ENCODE measurements at places on chromosomes 12 and 14. TPM values are rescaled to one million over a fixed set of nuclear protein-coding genes. Genes with fewer than 3 reads are reported as not detected.

DNA sequence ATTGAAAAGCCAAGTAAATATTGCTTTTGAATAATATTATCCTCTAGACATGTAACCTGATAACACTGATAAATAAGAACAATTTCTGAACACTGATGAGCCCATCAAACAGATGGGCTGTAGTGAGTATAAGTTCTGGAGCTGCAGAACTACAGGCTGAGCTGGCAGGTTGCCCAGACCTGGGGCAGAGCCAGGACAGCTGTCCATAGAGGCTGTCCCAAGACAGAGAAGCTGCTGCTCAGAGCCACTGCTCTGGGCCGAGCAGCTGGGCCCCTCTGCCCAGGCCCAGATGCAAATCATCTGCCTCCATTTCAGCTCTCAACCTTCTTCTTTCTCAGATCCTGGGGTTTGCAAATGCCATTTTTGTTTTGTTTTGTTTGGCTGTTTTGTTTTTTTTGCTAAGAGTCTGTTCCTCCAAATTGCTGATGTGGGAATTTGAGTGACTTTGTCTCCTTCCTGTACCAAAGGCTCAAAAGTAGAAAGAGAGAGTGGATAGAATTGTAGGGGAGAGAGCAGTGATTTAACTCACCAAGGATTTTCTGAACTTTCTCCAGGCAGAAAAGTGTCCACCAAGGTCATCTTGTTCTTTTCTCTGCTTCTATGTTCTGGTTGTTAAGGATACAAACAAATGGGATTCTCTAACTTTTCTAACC, 4.0 kb upstream of the TESPA1 start:
- H3K27ac ChIP-seq = no peak overlapping the region
- H3K27me3 ChIP-seq = no peaks in the 10 kb centered on the region
- DNase-seq = peak; percentile 71
- no peak overlapping the region for H3K4me3 ChIP-seq
- H3K36me3 ChIP-seq = no peaks in the 10 kb centered on the region
- no peaks in the 10 kb centered on the region for H3K4me1 ChIP-seq

GRCh38 chr14:103112400-103113243, 10.6 kb upstream of the TNFAIP2 start:
- no peak overlapping the region for H3K27ac ChIP-seq
- H3K36me3 ChIP-seq = no peaks in the 10 kb centered on the region
- H3K4me3 ChIP-seq = no peak overlapping the region
- no peaks in the 10 kb centered on the region for H3K27me3 ChIP-seq
- no peak for DNase-seq

DNA sequence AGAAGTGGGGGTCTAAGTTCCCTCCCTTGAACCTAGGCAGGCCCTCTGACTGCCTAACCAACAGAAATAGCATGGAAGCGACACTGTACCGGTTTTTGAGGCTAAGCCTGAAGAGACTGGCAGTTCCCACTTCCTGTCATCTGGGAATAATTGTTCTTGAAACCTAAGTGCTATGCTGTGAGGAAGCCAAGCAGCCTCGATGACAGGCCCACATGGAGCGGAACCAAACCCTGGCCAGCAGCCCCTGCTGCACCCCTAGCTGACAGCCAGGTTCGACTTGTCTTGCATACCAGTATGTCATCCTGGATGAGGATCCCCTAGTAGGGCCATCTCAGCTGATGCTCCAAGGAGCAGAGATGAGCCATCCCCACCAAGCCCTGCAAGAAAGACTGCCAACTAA, 6.4 kb upstream of the GPR68 start:
- no peaks in the 10 kb centered on the region for H3K27me3 ChIP-seq
- H3K27ac ChIP-seq = no peak overlapping the region
- H3K36me3 ChIP-seq = no peaks in the 10 kb centered on the region
- no peak for DNase-seq

DNA sequence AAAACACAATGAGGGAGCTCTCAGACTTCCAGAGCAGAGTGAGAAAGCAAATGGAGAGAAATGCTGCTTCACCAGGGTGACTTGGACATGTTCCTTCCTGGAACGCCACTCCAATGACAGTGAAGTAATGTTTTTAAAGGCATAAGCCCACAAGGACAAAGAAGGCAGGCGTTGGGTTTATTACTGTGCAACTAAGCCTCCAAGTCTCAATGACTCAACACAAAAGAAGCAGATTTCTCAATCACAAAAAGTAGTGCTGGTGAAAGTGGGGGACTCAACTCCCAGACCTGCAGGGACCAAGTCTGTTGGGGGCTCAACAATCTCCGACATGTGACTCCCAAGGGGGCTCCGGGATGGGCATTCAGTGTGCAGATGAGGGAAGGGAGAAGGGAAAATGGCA, 505.2 kb downstream of the BCL11B start:
- H3K36me3 ChIP-seq = no peaks in the 10 kb centered on the region
- no peak overlapping the region for H3K4me3 ChIP-seq
- H3K4me1 ChIP-seq = no peaks in the 10 kb centered on the region
- DNase-seq = peak; percentile 5

GRCh38 chr12:49626836-49627235, 3.5 kb downstream of the PRPF40B start:
- no peak overlapping the region for H3K27ac ChIP-seq
- no peak overlapping the region for H3K4me3 ChIP-seq
- H3K27me3 ChIP-seq = no peaks in the 10 kb centered on the region
- no peak for DNase-seq

DNA sequence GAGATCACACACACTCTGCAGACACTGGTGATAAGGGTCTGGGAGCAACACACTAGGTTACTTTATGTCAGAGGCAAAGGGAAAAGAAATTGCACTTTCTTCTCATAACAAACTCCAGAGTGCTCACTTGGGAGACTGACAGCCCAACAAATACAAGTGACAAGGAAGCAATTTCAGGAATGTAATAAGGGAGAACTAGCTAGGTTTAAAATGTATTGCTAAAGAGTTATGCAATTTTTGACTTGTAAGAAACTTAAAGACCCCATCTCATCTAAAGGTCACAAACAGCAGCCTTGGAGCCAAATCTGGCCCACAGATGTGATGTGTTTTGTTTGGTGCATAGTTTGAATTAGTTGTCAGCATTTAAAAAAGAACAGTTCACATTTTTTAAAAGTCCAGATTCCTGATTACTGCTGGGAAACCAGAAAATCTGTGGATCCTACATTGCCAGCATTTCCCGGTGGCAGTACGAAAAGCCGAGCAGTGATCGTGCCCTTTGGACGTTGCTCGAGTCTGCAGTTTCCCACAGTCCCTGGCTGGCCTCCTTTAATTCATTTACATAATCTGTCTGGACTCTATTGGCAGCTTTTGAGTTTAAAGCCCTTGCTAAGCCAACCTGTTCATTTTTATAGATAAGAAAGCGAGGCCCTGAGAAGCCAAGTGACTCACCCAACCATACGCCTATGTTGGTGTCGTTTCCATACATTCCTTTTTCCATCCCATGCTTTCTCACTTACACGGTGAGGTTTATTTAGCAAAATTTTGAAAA, 42.0 kb upstream of the ETV6 start:
- no peak overlapping the region for H3K27ac ChIP-seq
- no peak for DNase-seq
- H3K36me3 ChIP-seq = no peaks in the 10 kb centered on the region
- H3K27me3 ChIP-seq = no peaks in the 10 kb centered on the region
- H3K4me3 ChIP-seq = no peak overlapping the region
- peaks cover 7% of the 10 kb centered on the region for H3K4me1 ChIP-seq

GRCh38 chr14:103186909-103187586, 63.8 kb downstream of the TNFAIP2 start:
- H3K4me1 ChIP-seq = peaks cover 7% of the 10 kb centered on the region
- H3K27ac ChIP-seq = no peak overlapping the region
- H3K27me3 ChIP-seq = peaks cover 15% of the 10 kb centered on the region
- no peaks in the 10 kb centered on the region for H3K36me3 ChIP-seq
- no peak overlapping the region for H3K4me3 ChIP-seq
- DNase-seq = no peak

- H3K27ac ChIP-seq = no peak overlapping the region
- H3K27me3 ChIP-seq = no peaks in the 10 kb centered on the region
- no peaks in the 10 kb centered on the region for H3K36me3 ChIP-seq
- no peak for DNase-seq
- H3K4me3 ChIP-seq = no peak overlapping the region
- H3K4me1 ChIP-seq = no peaks in the 10 kb centered on the region
Measured at GRCh38 chr12:129676411-129676810, 227.4 kb downstream of the TMEM132D start.

DNA sequence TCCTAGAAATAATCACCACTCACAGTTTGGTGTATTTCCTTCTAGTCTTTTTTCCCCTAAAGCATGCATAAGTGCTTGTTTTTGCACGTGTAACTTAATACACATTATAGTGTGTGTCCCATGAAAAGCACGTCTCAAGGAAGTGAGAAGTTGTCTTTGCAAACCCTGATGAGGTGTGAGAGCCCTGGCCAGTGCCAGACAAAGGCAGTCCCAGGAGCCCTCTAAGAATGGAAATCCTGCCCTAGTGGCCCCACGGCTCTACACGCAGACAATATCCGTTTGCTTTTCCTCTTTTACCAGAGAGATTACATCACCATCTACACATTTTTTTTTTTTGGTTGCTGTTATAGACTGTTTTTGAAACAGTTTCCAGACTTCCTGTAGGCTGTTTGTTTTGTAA, 85.5 kb upstream of the FZD10 start:
- no peak overlapping the region for H3K4me3 ChIP-seq
- H3K27me3 ChIP-seq = peaks cover 9% of the 10 kb centered on the region
- H3K27ac ChIP-seq = no peak overlapping the region
- no peaks in the 10 kb centered on the region for H3K36me3 ChIP-seq

DNA sequence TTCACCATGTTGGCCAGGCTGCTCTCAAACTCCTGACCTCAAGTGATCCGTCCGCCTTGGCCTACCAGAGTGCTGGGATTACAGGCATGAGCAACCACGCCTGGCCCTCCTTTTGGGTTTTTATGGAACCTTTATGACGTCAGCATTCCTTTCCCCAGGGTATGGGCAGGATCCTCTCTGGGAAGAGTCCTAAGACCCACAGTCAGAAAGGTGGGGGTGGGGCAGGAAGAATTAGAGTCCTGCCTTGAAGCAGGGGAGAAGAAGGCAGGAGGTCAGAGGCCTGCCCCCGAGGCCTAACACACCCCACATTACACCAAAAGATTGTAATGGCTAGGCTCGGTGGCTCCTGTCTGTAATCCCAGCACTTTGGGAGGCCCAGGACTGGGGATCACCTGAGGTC, 30.8 kb upstream of the CDK17 start:
- no peaks in the 10 kb centered on the region for H3K27me3 ChIP-seq
- H3K36me3 ChIP-seq = no peaks in the 10 kb centered on the region
- no peak overlapping the region for H3K4me3 ChIP-seq
- H3K4me1 ChIP-seq = peaks cover 3% of the 10 kb centered on the region
- H3K27ac ChIP-seq = no peak overlapping the region
- no peak for DNase-seq

GRCh38 chr14:36676236-36676635, 14.6 kb downstream of the PAX9 start:
- no peak overlapping the region for H3K27ac ChIP-seq
- H3K4me3 ChIP-seq = no peak overlapping the region
- no peaks in the 10 kb centered on the region for H3K36me3 ChIP-seq
- H3K4me1 ChIP-seq = no peaks in the 10 kb centered on the region

DNA sequence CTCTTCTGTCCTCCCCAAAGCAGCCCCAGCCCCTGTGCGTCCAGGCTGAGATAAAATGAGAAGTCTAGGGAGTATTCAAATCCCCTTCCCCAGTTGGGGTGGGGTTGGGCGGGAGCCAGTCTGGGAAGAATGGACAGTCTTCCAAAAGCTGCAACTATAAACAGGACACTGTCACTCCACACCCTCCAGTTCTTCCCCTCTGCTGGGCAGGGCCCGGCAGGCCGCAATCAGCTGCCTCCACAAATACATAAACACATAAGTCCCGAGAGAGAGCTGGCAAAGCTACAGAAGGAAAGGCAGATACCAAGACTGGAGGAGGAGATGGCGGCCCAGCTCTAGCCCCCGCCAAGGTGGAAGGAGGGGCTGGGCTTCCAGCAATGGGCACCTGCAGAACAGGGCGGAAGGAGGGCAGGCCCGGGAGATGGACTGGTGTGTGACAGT, 12.7 kb downstream of the LTBP2 start:
- peak overlapping the region; percentile 50 for H3K27ac ChIP-seq
- peak; percentile 91 for DNase-seq
- H3K4me3 ChIP-seq = no peak overlapping the region
- peaks cover 43% of the 10 kb centered on the region for H3K4me1 ChIP-seq
- no peaks in the 10 kb centered on the region for H3K36me3 ChIP-seq

DNA sequence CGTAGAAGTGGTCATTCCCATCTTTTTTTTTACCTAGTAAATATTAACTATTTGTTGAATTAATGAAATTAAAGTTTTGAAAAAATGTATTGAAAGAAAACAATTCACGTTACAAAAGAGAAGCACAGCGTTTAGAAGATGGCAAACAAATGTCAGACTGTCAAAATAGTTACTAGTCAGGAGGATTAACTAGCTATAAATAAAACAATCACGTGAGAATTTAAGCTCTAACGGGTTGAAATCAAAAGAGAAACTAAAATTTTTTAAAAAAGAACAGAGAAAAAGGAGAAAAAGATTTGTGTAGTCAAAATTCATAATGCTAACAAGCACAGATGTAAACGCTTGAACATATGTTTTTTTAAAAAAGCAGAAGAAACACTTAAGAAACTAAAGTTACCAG, 26.4 kb downstream of the DDHD1 start:
- no peaks in the 10 kb centered on the region for H3K36me3 ChIP-seq
- no peaks in the 10 kb centered on the region for H3K27me3 ChIP-seq
- H3K27ac ChIP-seq = no peak overlapping the region
- peaks cover 3% of the 10 kb centered on the region for H3K4me1 ChIP-seq
- DNase-seq = peak; percentile 17

The FBLN5 gene
- total RNA-seq = 83.0 TPM

The PLEKHG7 gene
- total RNA-seq = 4.6 TPM

The ACOT2 gene
- total RNA-seq = 23.6 TPM

The BCL7A gene
- 13.2 TPM for total RNA-seq

The CCNT1 gene
- total RNA-seq = 25.2 TPM

The NTS gene
- total RNA-seq = 2.0 TPM
